ENCODE measurements at places on chromosomes 6 and 20. TPM values are rescaled to one million over a fixed set of nuclear protein-coding genes. Genes with fewer than 3 reads are reported as not detected.

- H3K27me3 ChIP-seq = no peaks in the 10 kb centered on the region
- DNase-seq = no peak
- H3K4me3 ChIP-seq = no peak overlapping the region
- H3K27ac ChIP-seq = no peak overlapping the region
- H3K4me1 ChIP-seq = peaks cover 6% of the 10 kb centered on the region
Observed at GRCh38 chr6:136644597-136644952, 94.4 kb upstream of the MAP7 start.

The MYMX gene
- total RNA-seq = not detected

The EYA2 gene
- total RNA-seq = not detected

DNA sequence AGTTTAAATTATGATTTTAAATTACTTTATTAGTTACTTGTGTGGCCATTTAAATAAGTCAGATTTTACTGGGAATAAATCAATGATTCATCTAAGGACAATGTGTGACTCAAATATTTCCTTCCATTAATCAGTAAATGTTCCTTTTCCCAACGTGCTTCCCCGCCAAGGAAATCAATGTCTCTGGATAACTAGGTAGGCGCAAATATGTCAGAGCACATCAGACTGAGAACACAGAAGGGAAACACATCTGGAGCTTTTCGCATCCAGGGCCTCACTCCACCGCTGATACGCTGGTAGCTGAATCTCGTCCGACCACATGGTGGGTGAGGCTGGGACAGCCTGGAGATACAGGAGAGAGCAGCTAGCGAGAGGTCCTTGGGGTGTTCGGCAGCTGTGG is 56.4 kb upstream of the RPS6KA2 start:
- H3K27me3 ChIP-seq = no peaks in the 10 kb centered on the region
- H3K27ac ChIP-seq = no peak overlapping the region
- DNase-seq = no peak

GRCh38 chr6:158596861-158597260 is 37.0 kb downstream of the TMEM181 start:
- H3K36me3 ChIP-seq = peaks cover 40% of the 10 kb centered on the region
- no peaks in the 10 kb centered on the region for H3K27me3 ChIP-seq
- H3K4me1 ChIP-seq = no peaks in the 10 kb centered on the region

DNA sequence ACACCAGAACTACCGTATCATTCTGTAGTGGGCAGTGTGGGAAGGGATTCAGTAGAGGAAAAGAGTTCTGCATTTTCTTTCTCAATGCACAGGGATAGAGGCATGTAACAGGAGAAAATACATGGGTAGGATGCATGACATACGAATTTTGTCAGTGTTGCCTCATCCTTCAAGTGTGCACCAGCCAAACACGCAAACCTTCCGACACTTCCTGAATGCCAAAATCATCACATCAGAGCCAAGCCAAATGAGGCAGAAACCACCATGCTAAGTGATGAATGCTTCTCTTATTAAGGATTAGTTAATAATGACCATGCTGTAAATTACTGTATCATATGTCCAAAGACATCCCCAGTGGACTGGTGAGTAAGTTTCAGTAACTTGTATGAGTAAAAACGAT is 27.3 kb downstream of the RAMACL start:
- no peak overlapping the region for H3K27ac ChIP-seq
- no peaks in the 10 kb centered on the region for H3K27me3 ChIP-seq
- peaks cover 2% of the 10 kb centered on the region for H3K36me3 ChIP-seq
- H3K4me1 ChIP-seq = peaks cover 7% of the 10 kb centered on the region
- H3K4me3 ChIP-seq = no peak overlapping the region
- no peak for DNase-seq

DNA sequence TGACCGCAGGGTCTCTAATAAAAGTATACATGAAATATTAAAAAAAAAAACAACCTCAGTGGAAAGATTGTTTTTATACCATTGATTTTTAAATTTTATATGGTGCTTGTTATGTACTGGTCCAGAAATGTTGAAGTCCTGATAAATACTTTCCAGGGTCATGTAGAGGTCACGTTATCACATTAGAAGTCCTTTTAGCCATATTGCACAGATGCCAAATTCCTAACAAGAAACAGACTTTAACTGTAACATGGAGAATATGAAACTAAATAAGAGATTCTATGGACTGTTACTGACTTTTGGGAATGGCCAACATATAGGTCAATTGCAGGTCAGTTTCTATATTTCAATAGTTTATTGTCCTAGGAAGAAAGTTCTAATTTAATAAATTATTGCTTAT is 89.0 kb downstream of the ADGRB3 start:
- no peak overlapping the region for H3K27ac ChIP-seq
- no peaks in the 10 kb centered on the region for H3K27me3 ChIP-seq
- no peak overlapping the region for H3K4me3 ChIP-seq
